Esophagus squamous epithelium (tissue), 5 donors: ENCODE measurements at places on chromosomes 6 and 20.

DNA sequence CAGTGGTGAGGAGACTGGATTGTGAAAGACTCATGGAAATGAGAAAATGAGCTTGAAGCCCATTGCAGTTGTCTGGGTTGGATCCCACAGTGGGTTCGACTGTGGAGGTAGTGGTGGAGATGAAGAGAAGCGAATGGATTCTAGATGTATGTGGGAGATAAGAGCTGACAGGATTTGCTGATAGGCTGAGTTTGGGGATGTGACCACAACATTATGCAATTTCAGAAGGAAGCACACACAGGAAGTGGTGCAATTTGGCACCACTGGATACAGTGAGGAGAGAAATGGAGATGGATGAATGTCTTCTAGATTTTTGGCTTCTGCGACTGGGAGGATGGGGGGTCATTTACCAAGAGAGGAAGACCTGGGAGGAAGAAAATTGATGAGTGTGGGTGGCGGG is 64.4 kb upstream of the MAFB start:
- DNase-seq = no peak

DNA sequence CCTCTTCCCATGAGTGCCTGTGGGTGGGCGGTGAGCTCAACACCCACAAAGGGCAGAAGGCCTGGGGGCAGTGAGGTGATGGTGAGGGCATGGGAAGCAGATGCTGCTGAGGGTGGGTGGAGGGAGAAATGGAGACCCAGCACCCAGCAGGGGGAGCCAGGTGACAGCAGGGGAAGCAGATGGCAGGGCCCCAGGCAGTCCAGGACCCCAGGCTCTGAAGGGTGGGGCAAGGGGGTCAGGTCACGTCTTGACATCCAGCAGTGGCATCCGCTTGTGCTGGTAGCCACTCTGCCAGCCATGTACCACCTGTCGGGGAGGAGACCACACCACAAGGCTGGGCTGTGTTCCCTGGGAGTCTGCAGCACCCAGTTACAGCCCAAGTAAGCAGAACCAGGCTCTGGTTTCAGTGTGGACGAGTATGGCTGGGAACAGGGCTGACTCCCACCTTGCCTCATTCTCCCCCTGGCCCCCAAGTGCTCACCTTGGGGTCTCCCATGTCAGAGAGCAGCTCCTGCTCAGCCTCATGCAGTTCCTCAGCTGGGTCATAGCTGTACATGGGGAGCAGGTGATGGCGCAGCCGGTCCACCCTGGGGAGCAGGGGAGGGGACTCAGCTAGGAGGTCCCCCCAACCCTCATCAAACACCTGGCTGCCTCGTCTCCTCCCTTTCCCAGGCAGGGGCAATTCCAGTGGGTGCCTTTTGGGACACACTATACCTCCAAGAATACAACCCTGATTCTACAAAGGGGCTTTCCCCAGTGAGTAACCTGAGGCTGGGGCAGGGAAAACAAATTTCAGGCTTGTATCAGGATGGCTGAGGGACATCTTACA is 2.0 kb downstream of the SMIM29 start:
- no peak for DNase-seq

GRCh38 chr6:160882791-160883279 is 108.7 kb upstream of the MAP3K4 start:
- no peak for DNase-seq

DNA sequence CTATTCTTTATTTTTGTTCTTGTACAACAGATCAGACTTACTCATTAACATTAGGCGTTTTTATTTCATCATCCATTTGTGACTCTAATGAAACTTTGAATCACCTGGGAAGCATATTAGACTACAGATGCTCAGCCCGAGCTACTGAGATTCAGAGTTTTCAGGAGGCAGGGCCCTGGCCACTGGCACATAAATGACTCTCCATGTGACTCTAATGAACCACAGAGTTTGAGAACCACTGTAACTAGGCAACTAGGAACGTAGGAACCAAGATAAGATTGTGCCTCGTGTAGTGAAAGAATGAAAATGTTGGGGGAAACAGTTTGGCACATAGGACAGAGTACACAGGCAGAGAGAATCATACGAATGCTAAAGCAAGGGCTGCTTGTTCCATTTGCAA is 405.9 kb upstream of the BTBD3 start:
- DNase-seq = no peak

DNA sequence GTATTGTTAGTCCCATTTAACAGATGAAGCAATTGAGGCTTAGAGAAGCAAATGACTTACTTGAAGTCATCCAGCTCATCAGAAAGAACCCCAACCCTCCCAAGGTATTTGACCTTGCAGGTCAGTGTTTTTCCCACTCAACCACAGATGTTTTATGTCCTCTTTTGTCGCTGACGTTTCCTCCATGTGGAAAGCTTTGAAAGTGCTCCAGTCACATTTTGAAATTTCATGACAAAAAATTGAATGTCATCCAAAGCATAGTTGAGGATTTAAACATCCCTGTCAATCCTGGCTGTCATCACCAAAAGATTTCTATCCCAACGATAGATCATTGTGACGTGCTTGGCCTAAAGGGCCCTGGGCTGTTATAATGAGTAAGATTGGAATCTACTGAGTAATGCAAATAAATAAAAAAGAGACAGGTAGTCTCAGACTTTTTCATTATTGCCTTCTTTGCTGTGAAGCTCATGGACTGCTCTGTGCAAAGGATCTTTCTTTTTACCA is 102.7 kb downstream of the TSHZ2 start:
- DNase-seq = no peak
